ENCODE measurements at places on chromosomes 6 and 20.

GRCh38 chr20:63557481-63557891 lies 3.5 kb downstream of the FNDC11 start:
- no peak for DNase-seq

GRCh38 chr6:75791881-75792280 lies 42.8 kb downstream of the MYO6 start:
- no peak for DNase-seq

DNA sequence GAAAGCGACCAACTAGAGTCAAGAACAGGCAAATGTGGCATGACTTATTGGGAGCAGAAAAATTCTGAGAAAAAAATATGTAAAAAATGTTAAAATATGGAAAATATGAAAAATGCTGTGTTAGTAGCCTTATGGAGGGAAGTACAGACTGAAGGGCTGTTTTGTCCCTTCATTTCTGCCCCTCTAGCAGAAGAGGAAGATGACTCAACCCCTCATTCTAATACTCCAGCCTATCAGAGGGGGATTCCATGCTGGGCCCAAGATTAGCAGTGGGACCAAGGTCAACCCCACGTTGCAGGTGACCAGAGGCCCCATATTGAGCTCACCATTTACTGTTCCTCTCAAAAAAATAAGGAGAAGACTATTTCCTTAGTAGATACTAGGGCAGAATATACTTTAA lies 8.4 kb downstream of the MUC21 start:
- no peak for DNase-seq

DNA sequence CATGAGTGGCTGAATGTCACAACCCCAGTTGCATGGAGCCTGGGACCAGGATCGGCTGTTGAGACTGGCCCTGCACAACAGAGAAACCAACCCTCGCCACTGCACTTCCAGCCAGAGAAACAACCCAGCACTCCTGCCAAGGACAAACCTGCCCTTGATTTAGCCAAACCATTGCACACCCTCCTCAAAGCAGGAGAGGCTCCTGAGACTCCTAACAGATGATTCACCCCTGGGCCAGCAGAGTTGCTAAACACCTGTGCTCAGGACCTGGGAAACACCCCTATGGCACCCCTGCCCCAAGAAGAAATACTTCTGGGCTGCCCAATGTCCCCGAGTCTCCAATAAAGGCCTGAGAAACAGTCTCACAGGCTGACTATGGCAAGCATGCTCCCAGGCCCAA lies 17.8 kb downstream of the WDR27 start:
- no peak for DNase-seq

DNA sequence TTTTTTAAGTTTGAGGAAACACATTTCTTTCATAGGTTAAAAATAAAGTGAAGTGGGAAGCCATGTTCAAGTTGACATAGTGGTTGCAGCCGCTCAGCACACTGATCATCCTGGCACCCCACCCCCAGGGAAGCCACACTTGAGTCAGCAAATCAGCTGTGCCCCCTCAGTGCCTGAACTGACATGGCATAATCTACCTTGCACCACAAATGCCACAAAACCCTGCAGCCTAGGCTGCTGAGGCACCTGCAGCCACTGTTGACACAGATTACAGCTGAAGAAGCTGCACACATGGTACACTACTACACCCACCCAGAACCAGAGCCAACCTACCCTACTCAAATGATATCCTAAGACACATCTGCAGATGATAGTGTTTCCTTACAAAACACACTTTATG lies 77.5 kb upstream of the RIMS1 start:
- no peak for DNase-seq

DNA sequence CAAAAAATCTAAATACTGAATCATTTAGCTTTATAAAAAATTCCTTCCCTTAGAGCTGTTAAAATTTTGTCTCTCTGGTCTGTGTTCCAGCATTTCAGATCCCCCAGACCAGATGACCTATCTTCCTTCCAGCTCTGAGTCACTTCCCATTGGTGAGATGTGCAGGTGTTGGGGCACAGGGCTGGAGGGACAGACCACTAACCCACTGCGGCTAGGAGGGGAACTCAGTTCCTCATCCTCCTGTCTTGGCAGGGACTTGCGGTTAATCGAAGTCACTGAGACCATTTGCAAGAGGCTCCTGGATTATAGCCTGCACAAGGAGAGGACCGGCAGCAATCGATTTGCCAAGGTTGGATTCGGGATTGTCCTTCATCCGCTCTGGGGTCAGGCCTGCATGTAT lies 6.0 kb downstream of the CNPY3 start:
- no peak for DNase-seq

GRCh38 chr6:125792172-125792571 lies 1.4 kb downstream of the NCOA7 start:
- no peak for DNase-seq

DNA sequence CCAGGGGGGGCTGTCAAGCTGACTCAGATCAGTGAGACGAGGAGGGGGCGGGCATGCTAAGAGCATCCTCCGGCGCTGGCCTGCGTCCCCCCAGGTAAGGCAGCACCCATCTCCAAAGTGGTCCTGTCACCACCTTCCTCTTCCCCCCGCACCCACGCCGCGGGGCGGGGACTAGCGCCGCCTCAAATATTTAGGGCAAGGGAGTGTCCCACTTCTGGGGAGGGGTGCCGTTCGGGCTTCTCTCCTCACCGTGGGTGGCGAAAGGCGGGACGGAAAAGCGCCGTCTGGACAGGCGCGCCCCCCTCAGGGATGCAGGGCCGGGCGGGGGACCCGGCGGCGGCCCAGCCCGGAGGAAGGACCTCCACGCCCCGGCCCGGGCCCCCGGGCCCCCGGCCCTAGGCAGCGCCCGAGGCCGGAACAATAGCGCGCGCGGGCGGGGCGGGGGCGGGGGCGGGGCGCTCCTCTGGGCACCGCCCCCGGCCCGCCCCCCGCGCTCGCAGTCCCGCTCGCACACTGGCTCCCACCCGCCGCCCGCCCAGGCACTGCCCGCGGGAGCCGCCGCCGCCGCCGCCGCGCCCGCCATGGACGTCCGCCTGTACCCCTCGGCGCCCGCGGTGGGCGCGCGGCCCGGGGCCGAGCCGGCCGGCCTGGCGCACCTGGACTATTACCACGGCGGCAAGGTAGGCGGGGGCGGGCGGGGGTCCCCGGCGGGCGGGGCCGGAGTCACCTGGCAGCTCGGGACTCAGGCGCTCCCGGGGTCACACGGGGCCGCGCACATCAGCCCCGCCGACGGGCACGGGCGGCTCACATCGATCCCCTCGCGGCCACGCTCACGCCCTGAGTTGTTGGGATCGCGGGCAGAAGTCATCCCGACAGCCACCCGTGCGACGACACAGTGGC lies at the start of gene TOX2:
TOX2 (plus strand) TSS at position 542 of the 900 bp plus-strand sequence; CDS start at position 582, 40 bp downstream.
- no peak for DNase-seq

DNA sequence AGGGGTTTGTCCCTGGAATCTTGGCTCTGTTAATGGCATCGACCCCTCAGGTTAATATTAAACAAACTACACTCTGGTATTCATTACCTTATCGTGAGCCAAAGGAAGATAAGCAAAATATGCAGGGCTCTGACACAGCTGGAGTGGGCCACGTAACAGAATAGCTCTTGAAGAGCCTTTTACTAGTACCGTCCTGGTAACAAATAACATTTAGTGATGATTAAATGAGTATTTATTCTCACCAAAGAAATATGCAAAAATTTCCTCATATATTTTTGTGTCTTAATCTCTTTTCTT lies 20.1 kb upstream of the UTRN start:
- DNase-seq, result no peak

GRCh38 chr6:143747347-143747842 lies 69.6 kb downstream of the PHACTR2 start:
- DNase-seq, result no peak

DNA sequence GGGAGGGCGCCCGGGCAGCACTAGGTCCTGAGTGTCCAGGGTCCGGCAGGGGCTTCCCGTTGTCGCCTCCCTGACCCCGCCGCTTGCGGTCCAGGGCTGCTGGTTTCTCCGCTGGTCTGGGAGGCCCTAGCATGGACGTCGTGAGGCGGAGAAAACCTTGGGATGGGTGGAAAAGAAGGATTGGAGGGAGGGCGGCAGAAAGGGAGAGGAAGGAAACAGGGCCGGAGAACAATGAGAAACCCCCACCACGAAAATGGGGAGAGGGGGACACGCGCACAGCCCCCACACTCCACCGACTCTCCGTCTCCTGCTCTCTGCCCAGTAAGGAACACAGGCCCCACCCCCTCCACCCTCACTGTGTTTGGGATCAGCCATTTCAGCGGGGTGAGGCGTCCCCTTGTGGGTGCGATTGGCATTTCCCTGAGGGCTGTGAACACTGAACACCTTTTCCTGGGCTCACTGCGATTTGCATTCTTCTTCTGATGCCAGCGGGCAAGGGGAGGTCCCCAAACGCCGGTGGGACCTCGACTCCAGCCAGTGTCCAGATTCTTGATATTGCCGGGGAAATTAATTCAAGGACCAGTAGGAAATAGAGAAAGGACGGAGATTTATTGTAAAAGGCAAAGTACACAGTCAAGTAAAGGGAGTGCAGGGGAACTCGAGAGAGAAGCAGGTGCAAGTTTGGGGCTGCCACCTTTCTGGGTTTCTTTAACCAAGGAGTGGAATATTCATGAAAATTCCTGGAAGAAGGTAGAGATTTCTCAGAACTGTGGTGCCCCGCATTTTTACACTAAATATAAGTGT lies 3.3 kb upstream of the RAET1G start:
- DNase-seq, result peak; percentile 75

DNA sequence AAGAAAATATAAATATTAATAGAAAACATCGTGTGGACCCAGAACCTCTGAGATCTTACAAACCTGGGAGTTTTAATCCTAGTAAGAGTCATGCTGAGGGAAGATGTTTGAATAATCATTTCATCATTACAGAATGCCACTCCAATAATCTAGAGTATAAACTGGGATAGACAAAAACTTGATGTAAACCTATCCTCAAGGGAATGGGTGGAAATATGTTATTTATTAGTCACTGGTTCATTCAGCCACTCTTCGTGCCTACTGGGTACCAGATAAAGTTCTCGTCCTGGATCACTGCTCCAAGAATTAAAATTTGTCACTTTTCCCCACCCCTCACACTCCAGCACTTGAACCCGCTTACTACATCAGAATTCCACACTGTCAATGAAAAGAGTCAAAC lies 7.7 kb downstream of the HLA-B start:
- DNase-seq, result no peak

GRCh38 chr6:35071347-35071994 lies 69.7 kb downstream of the TCP11 start:
- no peak for DNase-seq
